Activated CD8-positive, alpha-beta memory T cell treated with anti-CD3 and anti-CD28 coated beads for 4 hours (primary cell): ENCODE measurements at places on chromosomes 16 and 17.

GRCh38 chr17:49093131-49093530 is 39.4 kb upstream of the B4GALNT2 start:
- no peak for DNase-seq

DNA sequence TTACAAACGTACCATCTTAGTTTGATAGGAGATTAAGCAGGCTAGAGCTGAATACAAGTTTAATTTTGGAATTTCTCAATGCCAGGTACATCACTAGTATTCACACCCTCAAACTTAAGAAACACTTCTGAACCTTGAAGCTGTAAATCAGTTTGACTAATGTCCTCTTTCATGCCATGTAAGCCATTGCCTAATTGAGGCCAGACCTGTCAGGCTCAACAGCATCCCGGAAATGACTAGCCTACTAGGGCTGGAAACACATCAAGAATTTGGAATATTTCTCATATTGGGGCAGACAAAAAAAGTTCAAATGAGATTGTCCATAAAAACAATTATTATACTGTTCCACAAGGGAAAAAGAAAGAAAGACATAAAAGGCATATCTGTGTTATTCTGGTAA is 1.7 kb downstream of the USP32 start:
- no peak for DNase-seq

DNA sequence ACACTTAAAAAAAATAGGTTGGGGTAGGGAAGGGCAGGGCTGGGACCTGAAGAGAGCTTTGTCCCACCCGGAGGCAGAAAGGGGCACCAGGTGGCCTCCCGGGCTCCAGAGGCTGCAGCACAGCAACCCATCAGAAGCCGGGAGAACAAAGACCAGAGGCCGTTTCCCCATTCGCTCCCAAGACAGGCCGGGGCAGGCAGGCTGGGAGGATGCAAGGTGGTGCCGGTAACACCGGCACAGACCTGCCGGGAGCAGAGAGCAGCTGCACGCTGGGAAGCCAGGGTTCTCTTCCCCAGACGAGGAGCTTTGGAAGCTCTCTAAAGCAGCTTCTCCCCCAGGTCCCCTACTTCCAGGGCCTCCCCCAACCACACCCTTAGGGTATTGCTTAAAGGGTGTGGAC is 5.6 kb downstream of the PPL start:
- DNase-seq: no peak

DNA sequence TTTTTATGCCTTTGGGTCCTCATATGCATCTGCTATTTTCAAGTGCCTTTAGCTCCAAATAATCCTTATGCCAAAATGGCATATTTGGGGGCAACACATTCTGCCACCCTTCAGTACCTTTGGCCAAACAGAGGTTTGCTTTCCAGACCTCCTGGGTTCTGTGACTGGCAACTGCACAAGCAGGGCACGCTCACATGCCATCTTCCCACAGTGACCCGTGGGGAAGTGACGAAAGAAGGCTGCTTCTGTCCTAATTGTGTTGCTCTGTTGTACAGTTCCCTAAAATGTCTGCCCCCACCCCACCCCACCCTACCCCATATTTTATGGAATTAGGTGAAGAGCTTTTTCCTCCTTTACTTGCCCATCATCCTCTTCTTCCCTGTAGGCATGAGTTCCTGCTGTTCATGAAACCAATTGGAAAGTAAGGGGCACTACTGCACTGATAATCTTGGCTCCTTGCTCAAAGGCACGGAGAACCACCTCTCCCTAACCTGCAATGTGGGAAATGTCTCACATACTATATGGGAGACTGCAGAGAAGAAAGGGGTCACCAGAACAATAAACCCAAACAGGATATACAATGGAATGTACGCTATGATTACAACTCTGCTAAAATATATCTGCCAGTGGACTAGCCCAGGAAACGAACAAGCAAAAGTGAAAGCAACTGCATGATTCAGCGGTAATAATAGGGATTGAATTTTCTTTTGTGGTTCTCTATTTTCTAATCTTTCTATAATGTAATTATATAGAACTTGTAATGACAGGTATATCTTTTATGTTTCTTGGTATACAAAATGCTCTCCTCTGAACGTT is 3.3 kb upstream of the SLFN12L start:
- DNase-seq: no peak
